NCI-H146 (cell line): ENCODE measurements at places on chromosomes 5 and 9.

- DNase-seq: peak; percentile 1
Observed at GRCh38 chr5:130198927-130199326, 294.7 kb downstream of the CHSY3 start.

DNA sequence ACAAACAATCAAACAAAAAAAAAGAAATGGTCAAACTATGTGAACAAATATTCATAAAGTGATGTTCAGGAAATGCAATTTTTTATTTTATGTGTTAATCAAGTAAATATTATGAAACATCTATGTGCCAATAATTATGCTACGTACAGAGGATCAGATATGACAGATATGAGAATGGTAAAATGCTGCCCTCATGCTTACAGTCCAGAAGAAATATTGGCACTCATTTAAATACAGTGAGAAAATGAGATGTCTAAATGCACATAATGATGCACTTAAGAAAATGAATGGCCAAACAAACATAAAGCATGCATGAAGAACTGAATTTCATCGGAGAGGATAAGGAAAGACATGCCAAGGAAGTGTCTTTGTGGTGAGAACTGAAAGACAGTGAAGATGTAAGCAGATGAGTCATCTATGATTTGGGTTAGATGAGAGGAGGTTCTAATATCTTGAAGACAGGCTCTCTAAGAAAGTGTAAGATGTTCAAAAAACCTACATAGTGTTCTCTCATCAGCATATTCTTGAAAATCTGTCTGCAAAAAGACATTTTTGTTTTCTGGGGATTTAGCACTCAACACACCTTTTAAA lies 1231.1 kb upstream of the ACO1 start:
- DNase-seq: no peak

DNA sequence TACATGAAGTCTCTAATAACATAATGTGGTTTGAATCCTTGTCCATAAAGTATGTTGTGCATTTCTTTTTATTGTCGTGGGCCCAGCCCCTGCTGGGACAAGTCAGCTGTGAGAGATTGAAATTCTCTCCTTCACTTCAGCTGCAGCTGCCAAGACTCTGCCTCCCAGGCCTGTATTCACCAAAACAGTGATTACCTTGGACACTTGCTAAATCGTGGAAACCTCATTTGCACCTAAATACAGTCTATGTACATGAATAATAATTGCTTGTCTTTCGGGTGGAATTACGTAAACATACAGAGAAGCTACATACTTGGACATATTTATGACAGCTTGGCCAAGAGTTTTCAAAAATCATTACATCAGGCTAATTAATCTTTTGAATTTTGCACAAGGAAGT lies 898.5 kb upstream of the SEMA6A start:
- DNase-seq: no peak

DNA sequence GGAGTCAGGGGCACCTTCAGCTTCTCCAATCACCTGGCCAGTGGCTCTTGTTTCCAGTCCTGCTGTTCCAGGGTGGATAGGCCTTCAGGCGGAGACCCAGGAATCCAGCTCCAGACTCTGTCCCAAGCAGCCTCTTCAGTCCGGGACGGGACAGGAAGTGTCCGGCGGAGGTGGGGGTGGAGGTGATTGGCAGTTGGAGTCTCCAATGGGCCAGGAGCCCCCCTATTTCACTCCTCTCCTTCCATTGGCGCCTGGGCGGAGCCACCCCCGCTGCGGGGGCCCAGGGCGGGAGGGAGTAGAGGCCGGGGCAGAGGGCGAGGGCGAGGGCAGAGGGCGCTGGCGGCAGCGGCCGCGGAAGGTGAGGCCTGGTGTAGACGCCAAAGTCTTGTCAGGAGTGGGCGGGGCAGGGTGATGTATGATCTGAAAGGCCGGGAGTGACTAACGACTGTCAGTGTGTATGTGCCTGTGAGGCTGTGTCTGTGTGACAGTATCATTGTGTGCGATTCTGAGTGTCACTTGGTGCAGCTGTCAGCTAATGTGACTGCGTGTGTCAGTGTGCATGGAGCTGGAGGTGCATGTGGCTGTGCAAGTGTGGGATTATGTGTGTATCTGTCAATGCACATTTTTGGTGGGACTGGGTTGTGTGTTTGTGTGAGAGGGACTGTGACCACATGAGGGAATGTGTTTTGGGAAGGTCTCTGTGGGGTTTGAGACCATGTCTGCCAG lies at the start of gene IL11RA:
IL11RA (plus strand) TSS at position 310 of the 726 bp plus-strand sequence. CDS start 3,033 bp downstream, outside the sequence.
- peak; percentile 19 for DNase-seq

DNA sequence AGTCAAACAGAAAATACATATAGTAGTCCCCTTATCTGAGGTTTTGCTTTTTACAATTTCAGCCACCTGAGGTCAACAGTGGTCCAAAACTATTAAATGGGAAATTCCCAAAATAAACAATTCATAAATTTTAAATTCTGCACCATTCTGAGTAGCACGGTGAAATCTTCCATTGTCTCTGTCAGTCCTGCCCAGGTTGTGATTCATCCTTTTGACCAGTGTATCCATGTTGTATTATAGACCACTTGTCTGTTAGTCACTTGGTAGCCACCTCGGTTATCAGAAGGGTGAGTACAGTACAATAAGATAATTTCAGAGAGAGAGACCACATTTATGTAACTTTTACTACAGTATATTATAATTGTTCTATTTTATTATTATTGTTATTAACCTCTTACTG lies 2.8 kb downstream of the CCDC152 start:
- no peak for DNase-seq

DNA sequence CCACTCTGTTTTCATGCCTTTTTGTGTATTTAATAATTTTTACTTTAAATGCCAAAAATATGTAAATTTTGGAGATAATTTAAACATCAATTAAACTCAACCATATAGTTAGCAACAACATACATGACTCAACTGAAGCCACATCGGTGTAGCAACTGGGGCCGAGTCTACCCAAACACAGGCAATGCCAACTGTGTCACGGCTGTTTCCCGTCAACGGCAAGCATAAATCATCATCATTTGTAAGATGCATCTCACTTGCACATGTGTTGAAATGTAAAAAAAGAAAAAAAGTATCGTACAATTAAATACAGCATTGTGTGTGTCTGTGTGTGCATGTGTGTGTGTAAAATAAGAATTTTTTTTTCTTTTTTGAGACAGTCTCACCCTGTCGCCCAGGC lies 160.1 kb upstream of the TAS2R1 start:
- no peak for DNase-seq
